ENCODE measurements at places on chromosomes 3 and 15. TPM values are rescaled to one million over a fixed set of nuclear protein-coding genes. Genes with fewer than 3 reads are reported as not detected.

The TMEM212 gene
- not detected for total RNA-seq

The GOLGA8H gene
- 0.17 TPM for total RNA-seq

The SOX14 gene
- not detected for total RNA-seq

The KLHL6 gene
- total RNA-seq: 0.08 TPM

DNA sequence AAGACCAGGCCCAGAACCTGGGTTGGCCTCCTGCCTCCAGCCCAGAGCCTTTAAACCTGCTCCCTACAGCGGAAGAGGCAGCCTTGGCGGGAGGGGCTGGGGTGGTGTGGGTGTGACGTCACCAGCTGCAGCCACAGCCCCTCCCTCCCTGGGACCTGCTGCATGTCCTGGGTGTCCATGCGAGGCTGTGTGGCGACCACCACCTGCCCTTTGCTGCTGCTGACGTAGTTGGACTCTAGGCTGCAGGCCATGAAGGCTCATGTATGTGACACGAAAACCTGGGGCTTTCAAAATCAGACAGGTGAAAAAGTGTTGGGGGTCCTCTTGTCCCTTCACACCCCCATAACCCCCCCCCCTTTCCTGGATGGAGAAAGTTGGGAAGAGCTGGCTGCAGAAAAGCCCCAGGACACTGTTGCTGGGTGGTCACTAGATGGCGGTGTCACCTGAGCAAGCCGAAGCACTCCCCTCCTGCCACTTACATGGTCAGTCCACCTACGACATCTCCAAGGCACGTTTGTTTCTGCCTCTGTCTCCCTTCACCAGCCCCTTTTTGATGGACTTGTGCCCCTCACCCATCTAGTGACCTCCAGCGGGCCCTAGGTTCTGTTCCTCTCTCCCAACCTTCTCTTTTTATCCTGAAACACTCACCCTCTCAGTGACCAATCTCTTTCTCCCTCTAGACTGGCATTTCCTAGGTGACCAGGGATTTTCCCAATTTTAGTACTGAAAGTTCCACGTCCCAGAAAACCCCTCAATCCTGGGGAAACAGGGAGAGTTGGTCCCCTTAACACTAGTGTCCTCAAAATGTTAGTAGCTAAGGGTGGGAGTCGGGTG is 35.2 kb downstream of the SLC6A20 start:
- peak; percentile 26 for DNase-seq

- DNase-seq: peak; percentile 72
These were observed 96.4 kb upstream of the P3H2 start for GRCh38 chr3:190217081-190217480.

GRCh38 chr15:78000091-78000926 is 77.2 kb downstream of the TBC1D2B start:
- DNase-seq: peak; percentile 16

GRCh38 chr3:37981348-37981664 is 9.3 kb upstream of the VILL start:
- DNase-seq: no peak

GRCh38 chr3:69540706-69541581 is 155.1 kb upstream of the FRMD4B start:
- peak; percentile 94 for DNase-seq

DNA sequence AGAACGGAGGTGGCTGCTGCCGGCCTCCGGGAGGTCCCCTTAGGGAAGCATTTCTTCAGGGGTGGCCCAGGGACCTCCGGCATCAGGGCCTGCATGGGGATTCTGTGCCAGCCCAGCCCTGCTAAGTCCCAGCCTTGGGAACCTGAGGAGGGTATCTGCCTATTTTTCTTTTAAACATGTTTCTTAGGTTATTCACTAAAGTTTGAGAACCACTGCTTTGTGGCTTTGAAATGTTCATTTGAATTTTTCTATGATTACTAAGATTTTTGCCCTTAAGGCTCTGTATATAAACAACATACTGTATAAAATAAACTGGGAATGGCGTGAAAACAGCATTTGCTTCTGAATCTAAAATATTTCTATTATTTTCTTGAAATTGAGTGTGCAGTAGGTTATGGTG is 24.4 kb downstream of the FAN1 start:
- no peak for DNase-seq

DNA sequence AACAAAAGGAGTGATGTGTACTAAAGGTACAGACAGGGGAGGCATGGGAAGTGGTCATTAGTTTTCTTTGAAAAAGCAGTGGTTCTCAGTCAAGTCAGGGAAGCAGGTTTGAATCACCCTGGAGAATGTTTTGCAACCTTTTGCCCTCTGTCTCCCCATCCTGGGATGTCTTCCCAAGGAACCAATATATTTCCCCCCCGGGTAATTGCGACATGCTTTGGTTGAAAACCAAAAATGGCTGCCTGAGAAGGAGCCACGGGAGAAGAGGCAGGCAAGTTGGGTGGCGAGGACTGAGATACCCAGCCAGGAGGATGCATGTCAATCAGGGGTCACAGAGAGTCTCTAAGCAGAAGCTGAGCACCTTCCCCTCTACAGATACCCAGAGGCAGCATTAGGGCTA is 20.2 kb upstream of the PPP1R2 start:
- no peak for DNase-seq

DNA sequence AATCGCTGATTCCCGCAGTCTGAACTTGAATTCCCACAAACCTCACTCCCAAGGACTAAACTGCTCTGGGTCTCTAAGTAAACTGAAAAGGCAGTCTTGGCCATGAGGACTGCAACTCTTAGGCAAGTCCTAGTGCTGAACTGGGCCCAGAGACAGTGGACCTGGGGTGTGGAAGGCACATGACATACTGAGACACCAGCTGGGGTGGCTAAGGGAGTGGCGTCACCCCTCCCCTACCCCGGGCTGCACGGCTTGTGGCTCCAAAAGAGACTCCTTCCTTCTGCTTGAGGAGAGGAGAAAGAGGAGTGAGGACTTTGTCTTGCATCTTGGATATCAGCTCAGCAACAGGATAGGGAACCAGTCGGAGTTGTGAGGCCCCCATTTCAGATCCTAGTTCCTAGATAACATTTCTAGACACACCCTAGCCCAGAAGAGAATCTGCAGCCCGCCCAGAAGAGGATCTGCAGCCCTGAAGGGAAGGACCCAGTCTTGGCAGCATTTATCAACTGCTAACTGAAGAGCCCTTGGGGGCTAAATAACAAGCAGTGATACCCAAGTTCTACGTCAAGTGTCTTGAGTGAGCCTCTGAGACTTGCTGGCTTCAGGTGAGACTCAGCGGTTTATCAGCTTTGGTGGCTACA is 110.7 kb upstream of the C3orf80 start:
- DNase-seq: no peak

GRCh38 chr3:66452303-66453011 is 48.4 kb downstream of the LRIG1 start:
- DNase-seq: no peak

- DNase-seq: no peak
These were observed 595 bp upstream of the APBA2 start for GRCh38 chr15:28885128-28885629.

GRCh38 chr15:60000113-60000823 is 3.8 kb upstream of the FOXB1 start:
- no peak for DNase-seq

DNA sequence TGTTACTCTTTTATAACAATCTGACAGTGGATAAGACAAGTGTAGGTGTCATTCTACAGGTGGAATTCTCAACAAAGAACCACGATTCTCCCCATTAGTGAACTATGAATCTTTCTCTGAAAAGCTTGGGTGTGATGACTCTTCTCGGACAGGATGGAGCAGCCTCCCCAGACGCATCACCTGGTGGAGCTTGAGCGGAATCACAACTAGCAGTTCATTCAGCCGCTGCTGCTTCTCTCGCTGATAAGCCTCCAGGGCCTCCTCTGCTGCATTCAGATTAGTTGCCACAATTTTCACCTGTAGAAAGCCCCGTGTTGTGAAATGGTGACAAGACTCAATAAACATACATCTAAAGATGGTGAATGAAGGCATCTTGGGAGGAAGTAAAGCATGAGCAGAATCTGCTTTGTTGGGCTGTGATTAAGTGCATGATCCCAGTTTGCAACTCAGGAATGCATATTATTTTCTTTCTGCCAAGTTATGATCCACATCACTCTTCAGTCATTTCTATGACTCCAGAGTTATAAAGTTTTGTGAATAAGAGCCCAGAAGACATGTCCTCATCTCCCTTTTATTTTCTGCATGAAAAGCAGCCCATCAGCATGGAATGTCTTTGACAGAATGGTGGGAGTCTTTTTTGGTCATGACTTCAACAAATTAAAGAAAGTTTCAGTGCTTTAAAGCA is 93.6 kb downstream of the BOC start:
- DNase-seq: no peak

DNA sequence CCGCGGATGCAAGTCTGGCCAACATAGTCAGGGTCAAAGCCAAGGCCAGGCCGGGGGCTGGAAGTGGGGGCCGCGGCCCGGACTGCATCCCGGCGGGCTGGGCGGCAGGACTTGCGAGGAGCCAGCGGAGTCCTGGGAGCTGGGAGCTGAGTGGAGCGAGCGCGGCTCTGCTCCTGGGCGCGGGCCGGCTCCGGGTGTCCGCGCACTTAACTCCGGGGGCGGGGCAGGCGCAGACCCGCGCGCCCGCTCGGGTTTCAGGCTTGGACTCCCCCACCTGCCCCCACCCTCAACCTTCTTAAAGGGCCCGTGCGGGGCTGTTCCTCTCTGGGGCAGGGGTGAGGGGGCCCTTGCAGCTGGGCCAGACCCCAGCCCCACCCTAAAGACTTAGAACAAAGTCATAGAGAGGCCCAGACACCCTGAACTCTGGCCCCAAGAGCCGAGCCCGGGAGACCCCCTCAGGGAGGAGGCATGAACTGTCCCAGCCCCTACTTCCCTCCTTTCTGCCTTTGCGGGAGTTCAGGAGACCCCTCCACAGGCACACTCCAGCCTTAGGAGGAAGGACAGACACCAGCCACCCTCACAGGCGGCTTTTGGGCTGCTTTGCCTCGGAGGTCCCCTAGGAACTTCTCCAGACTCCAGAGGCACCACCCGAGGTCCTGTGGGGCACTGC is at the start of gene CSPG4:
CSPG4 (minus strand) TSS at position 181 of the 670 bp plus-strand sequence; CDS start at position 88, 93 bp downstream.
- DNase-seq: no peak

- no peak for DNase-seq
These were observed 957.2 kb downstream of the TUSC7 start for GRCh38 chr3:117666812-117667211.

DNA sequence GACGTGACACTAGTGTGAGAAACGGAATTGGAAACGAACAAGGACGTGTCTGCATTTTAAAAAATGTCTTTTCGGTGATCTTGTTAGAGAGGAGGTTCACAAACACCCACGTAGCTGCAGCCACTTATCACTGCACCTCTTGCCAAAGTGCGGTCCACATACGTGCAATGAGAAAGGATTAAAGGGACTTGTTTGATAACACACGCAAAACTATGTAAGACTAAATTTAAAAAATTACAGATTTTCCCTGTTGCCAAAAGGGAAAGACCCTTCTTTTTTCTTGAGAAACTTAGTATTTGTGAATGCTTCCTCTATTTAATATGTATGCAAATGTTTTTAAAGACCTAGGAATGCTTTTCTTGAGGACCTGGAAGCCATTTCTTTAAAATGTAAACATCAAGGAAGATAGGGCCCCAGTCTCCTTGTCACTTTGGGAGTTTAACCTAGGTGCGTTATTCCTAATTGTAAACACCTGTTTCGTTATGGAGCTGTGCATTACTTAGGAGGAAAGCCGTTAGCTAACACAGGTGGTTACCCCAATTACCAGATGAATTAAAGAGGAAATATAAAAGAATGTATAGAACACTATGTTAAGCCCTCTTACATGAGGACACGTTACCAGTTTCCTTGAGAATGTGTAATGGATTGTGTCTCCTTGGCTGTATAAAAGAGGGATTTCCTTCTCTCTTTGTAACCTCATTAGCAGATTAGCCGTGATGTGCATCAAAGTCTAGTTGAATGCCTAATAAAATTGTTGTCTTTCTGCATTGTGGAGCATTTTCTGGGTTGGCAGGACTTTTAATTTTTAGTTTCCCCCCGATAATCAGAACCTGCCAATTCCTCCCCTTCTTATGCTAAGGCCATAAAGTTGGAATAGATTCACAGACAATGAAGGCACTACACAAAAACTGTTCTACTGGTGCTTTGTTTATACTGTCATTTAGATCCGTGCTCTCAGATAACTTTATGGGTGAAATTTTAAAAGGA is 1.0 kb downstream of the LEKR1 start:
- no peak for DNase-seq

DNA sequence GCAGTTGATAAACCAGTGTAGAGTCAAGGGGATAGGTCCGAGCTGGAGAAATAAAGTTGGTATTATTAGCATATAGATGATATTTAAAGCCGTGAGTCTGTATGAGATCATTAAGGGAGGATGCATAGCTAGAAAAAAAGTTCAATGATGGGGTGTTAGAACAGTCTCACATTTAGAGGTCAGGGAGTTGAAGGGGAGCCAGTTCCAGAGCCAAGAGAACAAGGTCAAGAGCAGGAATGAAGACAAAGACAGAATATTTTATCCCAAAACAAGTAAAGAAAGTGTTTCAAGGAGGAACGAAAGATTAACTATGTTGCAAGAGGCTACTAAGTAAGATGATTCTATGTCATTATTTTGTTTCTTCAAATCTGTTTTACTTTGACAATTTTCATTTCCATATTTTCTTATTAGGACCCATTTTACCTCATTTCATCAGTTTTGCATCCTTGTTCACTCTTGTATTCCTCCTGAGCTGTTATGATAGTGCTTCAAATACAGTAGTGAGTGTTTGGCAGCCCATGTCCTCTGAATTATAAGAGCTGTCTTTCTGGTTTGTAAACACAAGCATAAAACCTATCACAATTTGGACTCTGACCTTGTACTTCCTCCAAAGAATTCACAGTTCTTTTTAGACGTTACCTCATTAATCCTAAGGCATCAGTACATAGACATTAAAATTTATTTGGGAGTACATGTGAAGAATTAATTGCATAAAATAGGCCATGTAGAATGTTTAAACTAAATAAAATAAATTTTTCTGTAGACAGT is 695.7 kb upstream of the NECTIN3 start:
- no peak for DNase-seq

All from mammary epithelial cell (primary cell).